ENCODE measurements at places on chromosomes 5 and 9. TPM values are rescaled to one million over a fixed set of nuclear protein-coding genes. Genes with fewer than 3 reads are reported as not detected.
A peak's percentile ranks its signal among the peaks of the same experiment; 100 is the strongest.

GRCh38 chr5:1660511-1660910 is 136.8 kb upstream of the LPCAT1 start:
- H3K27me3 ChIP-seq = peaks cover 49% of the 10 kb centered on the region
- H3K27ac ChIP-seq = no peak overlapping the region
- no peak overlapping the region for H3K4me3 ChIP-seq
- no peak for DNase-seq
- no peaks in the 10 kb centered on the region for H3K36me3 ChIP-seq

DNA sequence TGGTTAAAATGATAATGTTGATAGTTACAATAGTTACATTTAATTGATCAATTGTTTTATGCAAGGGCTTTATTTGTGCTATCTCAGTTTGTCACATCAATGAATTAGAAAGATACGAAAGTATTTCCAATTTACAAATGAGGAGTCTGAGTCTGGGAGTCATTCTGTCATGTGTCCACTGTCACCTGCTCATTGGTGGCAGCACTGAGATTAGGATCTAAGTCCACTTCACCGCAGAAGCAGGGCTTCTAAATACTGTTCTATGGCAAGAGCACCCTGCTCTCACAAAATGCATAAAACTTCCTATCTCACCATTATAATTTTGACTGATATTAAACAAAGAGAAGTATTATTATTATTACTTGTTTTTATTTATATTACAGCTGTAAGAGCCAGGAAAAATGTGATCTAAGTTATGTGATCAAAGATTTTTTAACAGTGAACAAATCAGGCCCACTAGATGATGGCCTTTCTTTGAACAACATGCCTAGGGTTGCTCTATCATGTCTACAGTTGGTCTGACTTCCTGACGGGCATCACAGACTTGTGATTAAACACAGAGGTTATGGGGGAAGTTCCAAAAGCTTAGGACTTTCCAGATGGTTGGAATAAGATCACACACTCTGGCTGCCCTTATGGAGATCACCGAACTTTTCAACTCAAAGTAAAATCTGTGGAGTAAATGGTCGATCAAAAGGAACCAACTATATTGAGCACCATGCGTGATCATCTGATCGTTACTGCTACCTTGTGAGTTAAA is 15.1 kb downstream of the TLR4 start:
- peaks cover 18% of the 10 kb centered on the region for H3K27me3 ChIP-seq
- no peak for DNase-seq
- H3K27ac ChIP-seq = no peak overlapping the region

DNA sequence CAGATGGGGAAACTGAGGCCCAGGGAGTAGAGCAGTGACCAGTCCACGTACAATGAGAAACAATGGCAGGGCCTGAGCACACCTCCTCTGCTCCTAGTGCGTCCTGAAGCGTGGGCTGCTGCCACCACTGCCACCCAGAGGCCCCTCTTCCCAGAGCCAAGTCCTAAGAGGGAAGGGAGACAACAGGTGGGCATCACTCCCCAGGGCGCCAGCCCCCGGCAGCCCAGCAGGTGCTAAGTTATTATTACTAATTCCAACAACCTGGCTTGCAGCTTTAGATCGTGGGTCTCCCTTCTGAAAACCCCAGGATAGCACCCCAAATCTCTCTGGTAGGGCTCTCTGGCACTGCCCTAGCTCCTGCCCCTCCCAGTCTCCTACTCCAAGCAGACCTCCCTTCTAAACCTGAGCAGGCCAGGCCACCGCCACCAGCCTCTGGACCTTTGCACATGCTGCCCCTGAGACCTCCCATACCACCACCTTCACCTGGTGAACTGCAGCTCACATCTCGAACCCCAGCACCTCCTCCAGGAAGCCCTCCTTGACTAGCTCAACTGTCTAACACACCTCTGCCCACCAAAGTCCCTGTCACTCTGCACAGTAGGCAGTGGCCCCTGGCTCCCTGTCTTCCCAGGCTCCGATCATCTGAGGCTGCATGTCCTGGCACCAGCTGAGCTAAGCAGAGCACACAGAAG is 65.8 kb downstream of the VAV2 start:
- no peaks in the 10 kb centered on the region for H3K36me3 ChIP-seq
- no peak overlapping the region for H3K27ac ChIP-seq
- no peak overlapping the region for H3K4me3 ChIP-seq

GRCh38 chr9:72753266-72753893 is 199.5 kb downstream of the ALDH1A1 start:
- H3K27ac ChIP-seq = no peak overlapping the region
- no peak overlapping the region for H3K4me3 ChIP-seq
- no peaks in the 10 kb centered on the region for H3K36me3 ChIP-seq
- no peaks in the 10 kb centered on the region for H3K27me3 ChIP-seq

DNA sequence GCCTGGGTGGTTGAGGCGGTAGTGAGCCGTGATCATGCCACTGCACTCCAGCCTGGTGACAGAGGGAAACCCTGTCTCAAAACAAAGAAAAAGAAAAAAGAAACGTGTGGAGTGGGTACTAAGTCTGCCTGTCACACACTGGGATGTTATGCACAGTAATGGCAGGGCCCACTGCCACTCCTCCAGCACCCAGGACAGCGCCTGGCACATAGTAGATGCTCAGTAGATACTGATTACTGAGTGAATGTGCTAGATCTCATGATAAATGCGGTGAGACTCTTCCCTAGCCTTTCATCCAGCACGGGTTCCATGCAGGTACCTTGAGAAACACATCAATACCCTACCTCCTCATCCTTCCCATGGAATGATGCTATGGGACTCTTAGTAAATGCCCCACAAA is 87.4 kb upstream of the HSPA9 start:
- H3K27me3 ChIP-seq = peaks cover 95% of the 10 kb centered on the region
- peak; percentile 26 for DNase-seq
- no peak overlapping the region for H3K27ac ChIP-seq
- peaks cover 13% of the 10 kb centered on the region for H3K4me1 ChIP-seq

- H3K27ac ChIP-seq = no peak overlapping the region
- H3K4me1 ChIP-seq = no peaks in the 10 kb centered on the region
- H3K4me3 ChIP-seq = no peak overlapping the region
Observed at GRCh38 chr5:3226196-3226920, 369.3 kb upstream of the IRX1 start.

DNA sequence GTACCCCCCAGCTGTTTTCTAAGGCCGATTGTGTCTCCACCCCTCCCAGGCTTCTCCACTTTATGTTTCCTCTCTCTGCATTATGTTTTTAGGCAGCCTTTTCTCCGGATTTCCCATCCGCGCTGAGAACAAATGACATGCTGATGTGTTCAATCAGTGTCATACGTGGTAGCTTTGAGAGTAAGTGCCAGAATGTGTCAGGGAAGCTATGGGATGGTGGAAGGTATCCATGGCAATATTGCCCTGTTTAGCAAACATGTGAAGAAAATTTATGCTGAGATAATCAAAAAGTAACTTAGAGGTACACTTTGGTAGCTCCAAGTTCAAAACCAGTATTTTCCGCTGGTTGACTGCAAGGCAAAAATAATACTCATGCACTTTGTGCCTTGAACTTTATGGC is 36.6 kb upstream of the LECT2 start:
- H3K36me3 ChIP-seq = no peaks in the 10 kb centered on the region
- no peak overlapping the region for H3K4me3 ChIP-seq
- DNase-seq = no peak
- no peak overlapping the region for H3K27ac ChIP-seq
- H3K27me3 ChIP-seq = peaks cover 26% of the 10 kb centered on the region

DNA sequence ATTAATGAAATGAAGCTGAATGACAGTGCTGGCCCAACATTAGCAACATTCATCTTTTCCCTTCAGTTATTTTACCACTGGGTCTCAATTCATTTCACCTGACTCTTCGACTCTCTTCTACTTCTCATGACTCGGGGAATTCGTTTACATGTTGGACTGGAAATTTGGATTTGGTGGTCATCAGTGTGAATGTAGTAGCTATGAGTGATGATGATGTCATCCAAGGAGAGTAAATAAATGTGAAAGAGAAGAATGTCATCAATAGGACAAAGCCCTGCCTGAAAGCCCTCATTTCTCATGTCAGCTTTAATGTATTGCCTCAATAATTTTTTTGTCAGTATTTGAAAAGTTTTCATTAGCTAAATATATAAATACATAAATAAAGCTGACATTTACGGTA is 21.9 kb upstream of the CFAP95 start:
- peaks cover 10% of the 10 kb centered on the region for H3K27me3 ChIP-seq
- no peak for DNase-seq
- H3K4me1 ChIP-seq = peaks cover 4% of the 10 kb centered on the region
- H3K4me3 ChIP-seq = no peak overlapping the region

DNA sequence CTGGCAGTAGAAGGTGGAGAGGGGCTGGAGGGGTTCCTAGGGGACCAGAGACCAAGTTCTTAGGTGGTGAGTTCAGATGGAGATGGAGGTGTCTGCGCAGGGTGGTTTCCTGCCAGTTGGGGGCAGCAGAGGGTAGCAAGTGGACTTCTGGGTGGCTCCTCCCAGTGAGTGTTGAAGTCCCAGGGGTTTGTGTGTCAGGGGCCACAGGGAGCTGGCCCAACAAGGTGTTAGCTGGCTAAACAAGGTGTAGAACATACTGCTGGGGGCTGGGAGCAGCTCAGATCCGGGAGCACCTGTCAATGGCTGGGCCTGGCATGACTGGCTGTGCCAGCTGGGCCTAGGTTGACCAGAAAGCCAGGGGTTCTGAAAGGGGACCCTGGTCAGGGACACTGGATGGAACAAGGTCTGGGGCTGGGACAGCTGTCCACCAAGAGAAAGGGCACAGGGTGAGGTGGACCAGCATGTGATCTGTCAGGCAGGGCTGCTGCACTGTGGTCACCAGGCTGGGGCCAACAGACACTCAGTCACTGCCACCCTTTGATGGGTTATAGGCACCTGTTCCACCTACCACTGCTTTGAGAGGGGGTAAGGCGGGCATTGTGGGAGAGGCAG is 35.6 kb downstream of the DAB2IP start:
- H3K27me3 ChIP-seq = peaks cover 12% of the 10 kb centered on the region
- no peaks in the 10 kb centered on the region for H3K36me3 ChIP-seq
- H3K4me1 ChIP-seq = no peaks in the 10 kb centered on the region
- no peak overlapping the region for H3K27ac ChIP-seq

DNA sequence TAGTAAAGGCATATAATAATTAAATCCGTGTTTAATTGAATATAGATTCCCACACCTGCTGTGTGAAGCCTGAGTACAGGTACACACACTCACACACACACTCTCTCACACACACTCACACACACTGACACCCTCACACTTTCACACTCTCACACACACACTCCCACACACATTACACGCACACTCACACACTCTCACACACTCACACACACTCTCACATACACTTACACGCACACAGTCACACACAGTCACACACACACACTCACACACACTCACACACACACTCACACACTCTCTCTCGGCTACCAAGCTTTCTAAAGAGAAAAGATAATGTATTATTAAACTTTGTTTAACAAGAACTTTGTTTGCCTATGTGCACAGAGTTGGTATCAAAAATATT is 195.1 kb upstream of the CTNND2 start:
- no peak for DNase-seq
- H3K4me1 ChIP-seq = no peaks in the 10 kb centered on the region
- no peaks in the 10 kb centered on the region for H3K36me3 ChIP-seq
- no peaks in the 10 kb centered on the region for H3K27me3 ChIP-seq

GRCh38 chr9:19479874-19480273 is 71.1 kb downstream of the ACER2 start:
- DNase-seq = no peak
- no peak overlapping the region for H3K27ac ChIP-seq
- no peaks in the 10 kb centered on the region for H3K36me3 ChIP-seq

GRCh38 chr5:9156282-9156681 is 389.6 kb downstream of the SEMA5A start:
- no peaks in the 10 kb centered on the region for H3K4me1 ChIP-seq
- H3K36me3 ChIP-seq = no peaks in the 10 kb centered on the region
- no peak for DNase-seq

DNA sequence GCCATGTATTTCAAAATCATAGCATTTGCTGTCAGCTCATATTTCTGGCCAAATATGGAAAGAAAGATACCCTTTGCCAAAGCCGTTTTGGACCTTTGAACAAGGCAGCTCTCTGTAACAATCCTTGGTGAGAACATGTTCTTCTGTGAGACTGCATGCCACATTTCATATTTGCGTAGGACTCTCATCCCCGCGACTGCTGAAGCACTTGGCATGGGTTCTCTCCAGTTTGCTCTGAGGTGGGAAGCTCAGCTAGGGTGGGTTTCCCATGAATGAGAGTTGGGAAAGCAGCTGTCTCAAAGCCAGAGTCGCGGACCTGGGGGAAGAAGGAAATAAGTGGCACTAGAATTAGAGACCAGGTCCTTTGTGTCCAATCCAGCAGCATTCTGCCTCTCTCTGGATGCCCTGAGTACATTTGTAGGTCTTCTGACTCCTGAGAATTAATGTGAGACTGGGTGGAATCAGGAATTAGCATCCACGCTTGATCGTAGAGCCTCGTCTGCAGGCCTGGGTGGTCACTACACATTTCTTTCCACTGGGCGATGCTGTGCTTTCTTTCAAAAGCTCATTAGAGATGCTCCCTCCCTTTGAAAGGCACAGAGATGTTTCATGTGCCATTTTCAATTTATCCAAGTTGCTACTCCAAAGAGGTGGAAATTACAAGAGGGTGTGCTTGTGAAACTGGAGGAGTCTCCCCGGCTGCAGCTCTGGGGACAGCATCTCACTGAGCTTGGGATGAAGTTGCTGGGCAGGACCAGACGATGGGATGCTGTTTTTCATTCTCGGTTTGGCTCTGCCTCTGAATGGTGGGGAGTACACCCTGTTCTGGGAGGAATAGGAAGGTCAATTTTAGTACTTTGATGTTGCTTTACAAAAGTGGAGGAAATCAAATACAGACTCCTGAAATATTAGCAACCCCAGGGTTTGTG is 197.2 kb downstream of the GADD45G start:
- H3K4me1 ChIP-seq = peaks cover 8% of the 10 kb centered on the region
- H3K27ac ChIP-seq = no peak overlapping the region
- no peak overlapping the region for H3K4me3 ChIP-seq
- no peaks in the 10 kb centered on the region for H3K36me3 ChIP-seq
- H3K27me3 ChIP-seq = peaks cover 7% of the 10 kb centered on the region

DNA sequence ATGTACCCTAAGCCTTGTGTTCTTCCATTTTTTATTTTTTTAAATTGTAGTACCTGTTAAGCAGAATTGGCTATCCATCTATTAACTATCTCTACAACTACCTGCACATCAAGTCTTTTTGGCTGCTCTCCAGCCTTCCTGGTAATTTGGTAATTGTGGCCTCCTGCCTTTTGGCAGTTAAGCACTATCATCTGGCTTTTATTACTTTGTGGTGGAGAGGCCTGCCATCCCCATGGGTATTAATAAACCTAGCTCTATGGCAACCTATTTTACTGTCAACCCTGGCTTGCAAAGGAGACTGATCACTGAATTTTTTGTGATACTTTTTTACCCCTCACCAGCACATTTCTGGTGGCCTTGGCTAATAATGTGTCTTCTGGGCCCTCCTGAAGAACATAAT is 20.5 kb downstream of the SELENOP start:
- no peak overlapping the region for H3K27ac ChIP-seq
- DNase-seq = no peak
- H3K27me3 ChIP-seq = no peaks in the 10 kb centered on the region
- H3K4me1 ChIP-seq = no peaks in the 10 kb centered on the region

- peaks cover 9% of the 10 kb centered on the region for H3K4me1 ChIP-seq
- no peaks in the 10 kb centered on the region for H3K36me3 ChIP-seq
- peak; percentile 40 for DNase-seq
- H3K27me3 ChIP-seq = peaks cover 81% of the 10 kb centered on the region
- peak within 1 kb of the TSS; percentile 73 for H3K4me3 ChIP-seq
Observed at GRCh38 chr9:34589636-34590380, at the start of gene CNTFR. TSS of gene CNTFR (minus strand) at chr9:34589724. CDS start at chr9:34568981, 20,743 bp downstream.

- H3K4me1 ChIP-seq = no peaks in the 10 kb centered on the region
- no peak for DNase-seq
- no peaks in the 10 kb centered on the region for H3K36me3 ChIP-seq
- H3K4me3 ChIP-seq = no peak overlapping the region
- no peak overlapping the region for H3K27ac ChIP-seq
Observed at GRCh38 chr5:78573318-78573717, 75.3 kb downstream of the LHFPL2 start.

C5orf24 gene
- 30.5 TPM for total RNA-seq

CDC23 gene
- 46.3 TPM for total RNA-seq

AKNA gene
- 130 TPM for total RNA-seq

PCDHGA6 gene
- total RNA-seq = 0.08 TPM

FST gene
- total RNA-seq = 0.22 TPM

Data from activated naive CD8-positive, alpha-beta T cell treated with anti-CD3 and anti-CD28 coated beads for 36 hours (primary cell).